ENCODE measurements at places on chromosomes 16 and 17.

GRCh38 chr17:80478487-80479245 is 2.3 kb upstream of the NPTX1 start:
- DNase-seq: no peak

GRCh38 chr17:13775450-13775849 is 173.7 kb upstream of the HS3ST3A1 start:
- no peak for DNase-seq

DNA sequence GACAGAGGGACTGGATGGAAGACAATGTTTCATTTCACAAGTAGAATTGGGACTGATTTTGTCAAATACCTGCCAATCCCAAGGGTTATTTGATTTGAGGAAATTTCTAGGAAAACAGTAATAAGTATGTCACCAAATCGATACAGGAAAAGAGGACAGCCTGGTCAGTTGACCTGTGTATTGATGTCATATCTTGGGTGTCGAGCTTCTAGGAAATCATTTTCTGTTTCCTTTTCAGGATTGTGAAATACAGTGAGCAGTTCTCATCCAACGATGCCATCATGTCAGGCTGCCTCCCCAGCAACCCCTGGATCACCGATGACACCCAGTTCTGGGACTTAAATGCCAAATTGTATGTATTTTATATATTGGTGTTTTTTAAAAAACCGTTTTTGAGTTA is 56.1 kb downstream of the RGS9 start:
- DNase-seq: no peak

DNA sequence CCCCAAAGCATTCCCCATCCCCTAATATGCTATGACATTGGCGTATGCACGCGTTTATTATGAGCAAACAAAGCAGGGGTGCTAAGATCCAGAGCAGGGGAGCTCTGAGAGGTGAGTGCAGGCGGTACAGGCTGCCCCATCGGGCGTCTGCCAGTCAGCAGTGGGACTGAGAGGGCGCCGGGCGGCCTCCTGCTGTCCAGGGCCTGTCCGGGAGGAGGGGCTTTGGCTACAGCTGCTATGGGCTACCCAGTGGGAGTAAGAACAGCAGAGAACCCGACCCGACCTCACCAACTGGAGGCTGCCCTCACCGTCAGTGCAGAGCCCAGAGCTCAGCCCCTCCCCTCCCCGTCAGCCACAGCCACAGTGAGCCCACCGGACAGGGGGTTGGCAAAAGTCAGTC is 18.5 kb upstream of the AATK start:
- DNase-seq: no peak

GRCh38 chr17:1203111-1203966 is 23.6 kb upstream of the ABR start:
- no peak for DNase-seq

GRCh38 chr17:14940108-14940937 is 324.8 kb downstream of the PMP22 start:
- DNase-seq: no peak
